Thyroid gland (tissue), 4 donors: ENCODE measurements at places on chromosomes 3 and 15.

- DNase-seq: no peak
These were observed 9.0 kb downstream of the FGD5 start for GRCh38 chr3:14827776-14828175.

DNA sequence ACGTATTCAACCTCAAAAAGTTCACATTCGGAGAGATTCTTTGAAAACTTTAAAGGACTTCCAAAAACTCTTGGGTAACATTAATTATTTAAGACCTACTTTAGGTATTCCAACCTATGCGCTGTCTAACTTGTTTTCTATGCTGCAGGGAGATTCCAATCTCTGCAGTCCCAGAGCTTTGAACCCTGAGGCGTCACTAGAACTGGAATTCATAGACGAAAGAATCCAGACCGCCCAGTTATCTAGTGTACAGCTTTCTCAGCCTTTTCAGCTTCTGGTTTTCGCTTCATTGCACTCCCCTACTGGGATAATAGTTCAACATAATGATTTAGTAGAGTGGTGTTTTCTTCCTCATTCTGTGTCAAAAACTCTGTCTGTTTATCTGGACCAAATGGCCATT, 711.3 kb downstream of the ROBO1 start:
- no peak for DNase-seq

DNA sequence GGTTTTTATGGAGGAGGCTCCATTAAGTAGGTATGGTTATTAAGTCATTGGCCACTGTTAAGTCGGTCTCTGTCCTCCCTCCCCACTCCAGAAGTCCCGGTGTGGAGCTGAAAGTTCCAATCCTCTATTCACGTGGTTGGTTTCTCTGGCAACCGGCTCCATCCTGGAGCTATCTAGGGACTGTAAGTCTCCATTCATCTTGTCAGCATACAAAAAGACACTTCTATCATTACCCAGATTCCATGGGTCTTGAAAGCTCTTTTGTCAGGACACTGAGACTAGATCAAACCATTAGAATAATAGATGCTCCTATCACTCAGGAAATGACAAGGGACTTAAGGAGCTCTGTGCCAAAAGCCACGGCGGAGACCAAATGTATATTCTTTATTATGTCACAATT, 110.3 kb downstream of the PIK3CB start:
- DNase-seq: no peak

DNA sequence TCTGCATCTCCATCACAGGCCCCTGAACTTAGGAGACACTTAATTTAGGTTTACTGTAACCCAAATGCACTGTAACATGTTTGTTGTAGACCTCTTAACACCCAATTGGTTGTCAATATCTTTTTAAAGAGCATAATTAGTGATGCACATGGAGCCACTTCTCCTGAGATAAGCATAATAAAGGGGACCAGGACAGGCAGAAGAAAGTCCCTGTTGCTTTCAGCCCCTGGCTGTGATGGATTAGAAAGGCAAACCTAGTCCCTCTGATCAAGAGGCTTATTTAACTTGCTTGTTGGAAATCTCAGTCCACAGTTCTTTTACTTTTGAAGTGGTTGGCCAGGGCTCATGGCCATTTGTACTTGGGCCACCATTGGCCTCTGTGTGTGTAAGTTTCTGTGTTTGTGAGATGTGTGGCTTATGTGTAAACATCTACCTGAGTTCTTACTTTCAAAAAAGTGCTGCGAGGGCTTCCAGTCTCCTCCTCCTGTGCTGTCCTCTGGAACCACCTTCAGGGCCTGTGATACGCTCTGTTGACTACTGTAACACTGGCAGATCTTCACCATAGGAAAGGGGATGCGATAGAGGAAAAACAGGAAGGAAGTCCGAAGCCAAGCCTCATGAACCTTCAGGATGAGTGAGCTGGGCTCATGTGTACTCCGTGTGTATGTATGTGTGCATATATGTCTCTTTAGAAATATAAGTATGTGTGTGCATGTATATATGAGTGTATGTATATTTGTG, 136.2 kb downstream of the EPHB1 start:
- DNase-seq: peak; percentile 15

- no peak for DNase-seq
These were observed 19.9 kb downstream of the LOXL1 start for GRCh38 chr15:73946046-73946721.

GRCh38 chr15:87817553-87817952, 439.0 kb downstream of the NTRK3 start:
- DNase-seq: no peak

DNA sequence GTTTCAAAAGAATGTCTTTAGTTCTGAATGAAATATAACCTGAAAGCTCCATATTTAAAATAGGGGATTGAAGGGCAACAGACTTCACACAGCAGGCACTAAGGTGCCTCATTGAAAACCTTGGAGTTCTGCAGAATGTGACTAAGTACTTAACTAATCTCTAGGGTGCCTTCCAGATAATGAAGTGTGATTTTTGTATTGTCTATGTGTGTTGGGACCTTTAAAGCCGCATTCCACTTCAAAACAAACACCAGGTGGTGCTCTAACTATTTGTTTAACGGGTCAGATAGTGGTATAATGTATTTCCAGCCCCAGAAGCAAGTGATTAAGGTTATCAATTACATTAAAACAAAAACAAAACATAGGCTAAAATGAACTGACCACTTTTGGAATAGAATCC, 28.0 kb downstream of the TFG start:
- DNase-seq: no peak

DNA sequence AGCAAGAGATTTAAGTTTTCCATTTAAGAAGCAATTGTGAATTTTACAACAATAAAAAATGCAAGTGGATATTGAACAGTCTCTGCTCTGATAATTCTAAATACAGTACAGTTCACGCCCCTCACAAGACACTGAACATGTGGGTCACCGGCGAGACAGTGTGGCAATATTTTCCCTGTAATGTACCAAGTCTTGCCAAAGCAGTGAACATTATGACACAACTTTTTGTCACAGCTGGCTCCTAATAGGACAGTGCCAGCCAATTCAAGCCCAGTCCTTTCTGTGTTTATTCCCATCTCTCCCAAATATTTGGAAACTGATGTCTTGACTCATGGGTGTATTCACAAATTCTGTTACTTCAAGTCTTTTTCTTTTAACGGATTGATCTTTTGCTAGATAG, 62.3 kb downstream of the PPARG start:
- DNase-seq: no peak

- DNase-seq: no peak
These were observed 176.1 kb upstream of the THBS1 start for GRCh38 chr15:39404767-39405181.

- DNase-seq: no peak
These were observed 7.4 kb downstream of the EPB42 start for GRCh38 chr15:43213466-43213865.

DNA sequence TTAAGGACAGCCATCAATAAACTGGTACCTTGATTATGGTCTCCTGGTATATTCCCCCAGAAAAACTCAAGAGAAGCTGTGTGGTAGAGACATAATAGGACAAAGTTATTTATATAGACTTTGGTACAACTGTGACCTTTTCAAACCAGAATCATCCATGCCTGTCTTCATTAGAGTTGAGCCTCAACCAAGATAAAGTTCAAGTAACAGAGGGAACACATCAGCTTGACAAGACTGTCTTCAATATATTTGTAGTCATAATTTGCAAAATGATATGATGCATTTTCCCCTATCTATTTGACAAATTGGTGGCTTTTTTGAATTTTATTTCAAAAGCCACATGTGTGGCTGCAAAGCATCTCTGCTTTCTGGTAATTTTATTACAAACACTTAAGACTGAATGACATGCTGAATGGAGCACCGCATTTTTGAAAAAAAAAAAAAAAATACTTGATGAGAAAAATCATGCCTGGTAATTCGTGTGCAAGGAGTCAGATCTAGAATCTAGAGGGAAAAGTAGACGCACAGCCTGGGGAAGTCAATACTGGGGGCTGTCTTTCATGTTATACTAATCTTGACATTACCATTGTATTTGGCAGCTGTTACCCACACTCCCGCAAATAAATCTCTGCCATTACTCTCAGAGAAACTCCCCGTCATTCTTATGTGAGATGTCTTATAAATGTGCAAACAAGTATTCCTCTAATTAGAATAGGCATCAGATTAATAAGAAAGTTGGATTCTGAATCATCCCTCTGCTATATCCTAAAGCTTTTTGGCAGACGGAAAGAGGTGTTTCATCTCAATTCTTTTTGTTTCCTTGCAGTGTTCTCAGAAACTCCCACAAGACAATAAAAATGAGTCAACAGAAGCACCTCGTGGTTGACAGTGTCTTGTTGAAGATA, 554.8 kb upstream of the CBLB start:
- DNase-seq: no peak

DNA sequence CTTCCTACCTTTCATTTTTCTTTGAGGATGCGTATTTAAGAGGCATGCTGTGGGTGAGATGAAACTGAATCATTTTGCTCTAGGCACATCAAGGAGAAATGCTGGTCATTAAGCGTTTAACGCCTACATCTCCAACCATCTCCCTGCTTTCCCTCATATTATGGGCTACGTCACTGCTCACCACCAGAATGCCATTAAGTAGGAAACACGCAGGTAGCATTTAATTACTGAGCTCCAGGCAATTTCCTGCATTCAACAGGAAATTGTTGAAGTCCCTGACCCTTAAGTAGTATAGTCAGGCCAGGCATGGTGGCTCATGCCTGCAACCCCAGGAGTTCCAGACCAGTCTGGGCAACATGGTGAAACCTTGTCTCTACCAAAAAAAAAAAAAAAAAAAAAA, 66.1 kb downstream of the CHSY1 start:
- DNase-seq: no peak

DNA sequence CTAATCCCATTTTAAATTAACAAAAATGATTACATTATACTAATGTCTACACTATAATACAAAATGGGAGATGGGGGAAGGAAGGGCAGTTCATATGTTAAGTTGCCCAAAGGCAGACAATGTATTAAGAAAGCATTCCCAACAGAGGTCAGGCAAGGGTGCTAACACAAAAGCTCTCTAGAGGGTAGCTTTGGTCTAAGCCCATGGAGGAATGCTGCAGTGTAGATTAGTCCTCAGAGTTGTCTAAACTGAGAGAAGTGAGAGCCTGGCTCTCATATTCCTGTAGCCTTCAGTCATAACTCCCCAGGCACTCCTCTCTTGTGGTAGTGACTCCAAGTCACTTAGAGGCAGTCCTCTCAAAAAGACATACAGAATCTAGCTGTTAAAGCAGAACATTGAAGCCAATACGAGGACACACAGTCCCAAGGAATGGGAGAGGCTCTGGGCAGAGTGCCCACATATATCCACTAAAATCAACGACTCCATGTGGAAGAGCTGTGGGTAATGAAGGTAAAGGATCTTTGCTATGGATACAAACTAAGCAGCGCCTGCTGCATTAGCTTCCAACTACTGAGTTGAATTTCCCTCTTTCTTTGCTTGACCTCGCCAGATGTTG, 14.5 kb downstream of the NEK10 start:
- no peak for DNase-seq
